ENCODE measurements at places on chromosomes 3 and 15.
A peak's percentile ranks its signal among the peaks of the same experiment; 100 is the strongest.

- no peak for DNase-seq
These were observed 135.7 kb upstream of the UMPS start for GRCh38 chr3:124594581-124594980.

DNA sequence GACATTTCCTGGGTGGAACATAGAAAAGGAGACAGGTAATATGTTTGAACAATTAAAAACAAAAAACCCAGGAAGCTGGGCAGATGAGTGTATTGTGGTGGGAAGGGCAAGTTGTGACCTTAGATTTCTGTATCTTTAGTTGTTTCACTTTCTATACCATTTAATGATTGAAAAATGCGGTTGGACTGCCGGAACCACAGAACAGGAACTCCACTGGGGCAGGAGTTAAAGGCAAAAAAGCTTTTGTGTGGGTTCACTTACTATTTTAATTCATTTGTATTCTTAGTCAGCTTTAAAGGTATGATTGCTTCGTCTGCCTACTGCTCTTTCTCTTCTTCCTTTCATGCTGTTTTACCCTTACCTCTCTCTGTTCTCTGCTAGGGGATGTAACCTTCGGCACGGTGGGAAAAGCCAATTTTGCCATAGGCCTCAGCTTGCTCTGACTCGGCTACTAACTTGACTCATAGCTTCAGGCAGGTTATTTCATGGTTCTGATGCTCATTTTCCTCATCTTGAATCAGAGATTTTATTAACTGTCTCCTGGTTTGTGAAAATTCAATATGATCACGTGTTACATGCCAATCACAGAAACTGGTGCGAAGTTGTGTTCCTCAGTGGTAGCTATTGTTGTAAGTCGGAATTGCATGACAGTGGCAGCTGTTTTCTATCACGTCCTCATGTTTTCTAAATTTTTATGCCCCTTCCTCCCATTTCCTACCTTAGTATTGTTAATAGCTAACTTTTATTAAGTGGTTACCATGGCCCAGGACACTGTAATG, 1.6 kb upstream of the MCTP2 start:
- peak; percentile 74 for DNase-seq

- no peak for DNase-seq
These were observed 44.6 kb downstream of the TLE3 start for GRCh38 chr15:70053001-70053715.

DNA sequence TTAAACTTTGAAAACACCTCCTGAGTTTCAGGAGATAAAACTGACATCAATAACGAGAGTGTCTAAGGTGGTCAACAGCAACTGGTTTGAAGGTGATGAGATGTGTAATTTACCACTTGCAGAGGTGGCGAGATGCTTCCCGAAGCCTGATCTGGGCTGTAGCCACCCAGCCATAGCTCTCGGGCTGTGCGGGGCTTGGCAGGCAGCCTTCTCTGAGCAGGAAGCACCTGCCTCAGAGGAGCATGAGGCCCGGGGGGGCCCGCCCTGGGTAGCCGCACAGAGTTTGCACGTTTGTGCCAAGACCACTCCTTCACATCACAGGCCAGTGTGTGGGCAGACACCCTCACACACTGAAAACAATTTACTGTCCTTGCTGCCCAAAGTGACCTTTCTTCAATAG, 220.3 kb downstream of the CACNA2D3 start:
- no peak for DNase-seq

- DNase-seq: no peak
These were observed 3.5 kb upstream of the CPNE4 start for GRCh38 chr3:132038198-132038825.

- no peak for DNase-seq
These were observed 1.0 kb upstream of the BTBD1 start for GRCh38 chr15:83068054-83068453.

- DNase-seq: no peak
These were observed 26.3 kb upstream of the DYNC1LI1 start for GRCh38 chr3:32596909-32597369.

GRCh38 chr3:6444888-6445658, 415.8 kb upstream of the GRM7 start:
- DNase-seq: no peak
